Body of pancreas (tissue), 4 donors: ENCODE measurements at places on chromosomes 3 and 15.

DNA sequence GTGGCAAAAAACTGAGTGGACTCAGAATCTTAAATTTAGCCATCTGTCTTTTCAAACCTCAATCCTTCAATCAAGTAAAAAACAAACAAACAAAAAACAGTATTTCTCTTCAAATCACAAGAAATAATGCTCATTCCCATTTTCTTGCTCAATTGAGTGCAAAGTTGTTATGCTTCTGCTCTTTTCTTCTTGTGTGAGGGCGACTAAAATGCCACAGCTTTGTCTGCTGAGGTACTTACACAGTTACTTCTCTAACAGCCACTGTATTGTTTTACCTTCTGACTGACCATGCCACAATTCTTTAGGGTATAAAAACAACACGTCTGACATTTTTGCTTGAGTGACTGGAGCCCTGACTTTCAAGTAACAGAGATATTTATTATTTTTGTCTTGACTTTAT lies 617.4 kb downstream of the NAALADL2 start:
- no peak for DNase-seq

DNA sequence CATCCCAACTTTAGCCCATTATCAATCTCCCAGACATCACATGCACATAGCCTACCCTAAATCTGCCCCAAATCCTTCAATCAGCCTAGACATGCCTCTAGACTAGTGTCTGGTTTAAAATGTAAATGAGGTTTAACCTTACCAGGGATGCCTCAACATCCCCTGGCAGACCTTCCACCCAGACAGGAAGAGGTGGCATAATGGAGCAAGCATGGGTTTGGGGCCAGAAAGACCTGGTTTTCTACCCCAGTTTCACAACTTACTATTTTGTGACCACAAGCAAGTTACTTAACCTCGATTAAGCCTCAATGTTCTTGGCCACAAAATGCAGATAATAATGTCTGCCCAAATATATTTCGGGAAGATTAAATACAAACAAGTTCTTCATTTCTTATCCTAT lies 28.3 kb upstream of the THBS1 start:
- DNase-seq: no peak

GRCh38 chr3:23600167-23600871 lies 205.4 kb upstream of the UBE2E1 start:
- DNase-seq: no peak

DNA sequence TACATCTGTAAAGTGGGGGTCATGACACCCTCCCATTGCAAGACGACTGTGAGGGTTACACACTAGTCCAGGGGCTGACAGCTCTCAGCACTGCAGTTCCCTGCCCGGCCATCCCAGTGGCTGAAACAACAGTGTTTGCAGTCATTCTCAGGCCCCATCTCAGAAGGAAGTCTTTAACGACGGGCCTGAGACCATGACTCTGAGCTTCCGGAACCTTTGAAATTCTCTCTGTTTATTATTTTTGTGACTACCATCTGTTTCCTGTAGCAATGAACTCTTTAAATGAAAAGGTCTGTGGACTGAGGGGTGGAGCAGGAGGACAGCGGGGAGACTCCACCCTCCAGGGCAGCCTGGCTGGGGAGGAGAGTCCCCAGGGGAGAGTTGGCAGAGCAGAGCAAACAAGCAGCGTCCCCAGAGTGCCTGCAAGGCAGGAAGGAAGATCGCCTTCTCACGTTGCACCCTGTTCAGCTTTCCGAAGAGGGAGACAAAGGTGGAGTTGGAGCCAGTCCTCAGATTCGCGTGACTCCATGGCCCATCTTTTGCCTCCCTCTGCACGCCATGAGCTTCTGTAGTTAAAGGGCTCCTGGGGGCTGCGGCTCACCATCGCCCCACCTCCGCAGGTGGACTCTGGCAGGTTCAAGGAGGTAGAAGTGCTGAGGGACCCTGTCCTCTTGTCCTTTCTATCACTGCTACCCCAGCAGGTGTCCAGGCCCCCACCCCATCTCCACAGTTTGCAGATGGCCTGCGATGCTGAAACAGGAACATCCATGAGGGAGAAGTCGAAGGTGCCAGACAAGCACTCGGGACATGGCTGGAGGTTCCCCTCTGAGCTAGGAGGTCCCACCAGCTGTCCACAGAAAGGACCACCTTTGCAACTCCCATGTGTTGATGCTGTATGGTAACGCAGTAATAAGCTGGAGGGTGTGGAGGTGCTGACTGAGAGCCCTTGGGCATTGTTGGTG lies 525.8 kb upstream of the PROK2 start:
- DNase-seq: peak; percentile 44

DNA sequence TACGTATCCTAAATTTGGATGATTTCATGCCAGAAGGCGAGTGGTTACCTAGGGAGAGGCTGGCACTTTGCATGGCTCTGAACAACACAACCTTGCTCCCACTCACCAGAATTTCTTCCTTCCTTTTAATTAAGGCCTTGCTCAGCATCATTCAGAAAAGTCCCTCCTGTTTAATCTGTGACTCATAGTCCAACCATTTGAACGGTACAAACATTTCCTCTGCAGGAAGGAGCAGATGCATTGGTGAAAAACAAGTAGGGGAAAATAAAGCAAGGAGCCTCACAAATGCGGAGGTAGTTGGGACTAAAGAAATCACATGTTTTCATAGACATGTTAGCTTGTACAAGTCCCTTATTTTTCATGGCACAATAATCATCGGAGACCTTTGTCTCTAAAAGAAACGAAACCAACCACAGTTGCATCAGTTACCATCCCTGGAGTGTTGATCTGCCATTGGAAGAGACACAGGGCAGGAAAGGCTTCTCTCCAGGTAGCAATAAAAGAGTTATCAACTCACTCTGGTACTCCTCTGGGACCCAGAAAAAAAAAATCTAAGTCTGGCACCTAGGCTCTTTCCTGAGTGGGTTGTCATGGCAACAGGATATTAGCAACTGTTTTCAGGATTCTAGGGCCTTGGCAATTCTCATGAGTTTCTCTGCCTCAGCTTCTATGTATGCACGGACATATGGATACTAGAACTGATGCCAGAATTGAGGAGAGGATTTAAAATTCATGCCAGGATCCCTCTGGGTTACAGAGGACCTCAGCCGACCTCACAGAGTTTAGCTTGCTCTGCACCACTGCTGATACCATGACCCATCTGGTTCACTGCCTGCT lies 255.4 kb upstream of the ARPP21 start:
- no peak for DNase-seq

DNA sequence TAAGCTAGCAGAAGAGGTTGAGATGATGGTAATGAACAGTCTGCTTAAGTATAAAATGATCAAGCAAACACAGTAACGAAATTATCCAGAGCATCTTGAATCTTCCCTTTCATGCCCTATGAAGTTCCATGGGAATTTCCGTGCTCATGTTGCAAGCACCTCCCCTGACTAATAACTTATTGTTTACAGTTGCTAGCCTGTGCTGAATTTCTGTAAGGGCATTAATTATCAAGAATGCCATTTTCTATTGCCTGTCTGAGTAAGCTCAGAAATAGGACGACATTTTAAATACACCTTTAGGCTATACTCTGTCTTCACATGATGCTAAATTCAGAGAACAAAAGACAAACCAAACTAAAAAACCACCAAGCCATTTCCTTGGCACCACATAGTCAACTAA lies 257.5 kb upstream of the LRTM1 start:
- no peak for DNase-seq

GRCh38 chr3:138717348-138717747 lies 108.8 kb downstream of the FAIM start:
- DNase-seq: no peak

GRCh38 chr3:132783152-132783551 lies 60.9 kb upstream of the NPHP3 start:
- no peak for DNase-seq

GRCh38 chr15:84685304-84685703 lies 27.3 kb upstream of the NMB start:
- DNase-seq: no peak

DNA sequence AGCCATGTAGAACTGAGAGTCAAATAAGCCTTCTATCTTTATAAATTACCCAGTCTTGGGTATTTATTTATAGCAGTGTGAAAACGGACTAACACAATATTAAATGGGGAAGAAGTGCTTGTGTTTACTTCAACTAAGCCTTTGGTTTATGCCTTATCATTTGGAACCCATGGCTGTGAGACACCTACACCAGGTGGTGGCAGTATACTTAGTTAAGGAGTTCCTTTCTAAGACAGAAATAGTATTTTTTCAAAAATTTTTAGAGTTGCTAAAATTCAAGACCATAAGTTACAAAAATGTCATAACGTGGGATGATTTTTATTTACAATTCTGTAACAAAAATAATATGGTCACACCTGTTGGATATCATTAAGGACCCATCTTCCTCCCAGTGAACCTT lies 354.5 kb upstream of the SOX14 start:
- no peak for DNase-seq
